Kidney glomerular epithelial cell (primary cell): ENCODE measurements at places on chromosomes 5 and 9.

- no peak for DNase-seq
Observed at GRCh38 chr9:129414377-129414992, 206.4 kb downstream of the C9orf50 start.

DNA sequence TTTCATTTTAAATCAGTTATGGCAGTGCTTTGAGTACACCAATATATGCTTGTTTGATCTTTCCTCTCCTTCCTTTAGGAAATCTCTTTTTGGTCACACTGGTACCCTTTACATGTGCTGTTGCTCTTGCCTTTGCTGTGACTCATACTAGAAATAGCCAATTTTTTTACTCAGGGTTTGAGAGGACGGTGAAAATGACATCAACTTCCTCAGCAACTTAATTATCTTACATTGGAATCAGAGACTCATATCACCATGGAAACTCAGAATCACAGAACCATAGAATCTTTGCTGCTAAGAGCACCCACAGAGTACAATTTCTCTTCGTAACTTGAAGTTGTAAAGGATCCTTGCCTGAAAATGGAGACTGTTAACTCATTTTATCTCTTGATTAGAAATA is 13.8 kb upstream of the ZNF300 start:
- peak; percentile 2 for DNase-seq

DNA sequence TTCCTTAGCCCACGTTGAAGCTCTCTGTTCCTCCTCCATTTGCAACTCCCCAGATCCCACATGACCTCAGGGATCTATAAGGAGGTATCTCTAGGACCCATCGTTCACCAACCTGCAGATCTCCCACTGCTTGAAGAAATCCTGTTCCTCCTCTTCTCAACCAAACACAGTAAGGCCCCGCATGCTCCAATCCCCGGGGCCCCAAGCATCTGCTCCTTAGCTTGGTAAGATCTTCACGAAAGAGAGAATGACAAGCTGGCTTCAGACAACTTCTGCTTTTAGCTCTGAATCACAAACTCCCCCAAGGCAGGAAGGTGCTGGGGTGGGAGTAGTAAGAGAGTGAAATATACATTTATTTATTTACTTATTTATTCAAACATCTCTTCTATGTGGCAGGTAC is 33.0 kb upstream of the ARHGAP26 start:
- DNase-seq: no peak

GRCh38 chr5:37283214-37283820 is 34.1 kb upstream of the CPLANE1 start:
- no peak for DNase-seq

DNA sequence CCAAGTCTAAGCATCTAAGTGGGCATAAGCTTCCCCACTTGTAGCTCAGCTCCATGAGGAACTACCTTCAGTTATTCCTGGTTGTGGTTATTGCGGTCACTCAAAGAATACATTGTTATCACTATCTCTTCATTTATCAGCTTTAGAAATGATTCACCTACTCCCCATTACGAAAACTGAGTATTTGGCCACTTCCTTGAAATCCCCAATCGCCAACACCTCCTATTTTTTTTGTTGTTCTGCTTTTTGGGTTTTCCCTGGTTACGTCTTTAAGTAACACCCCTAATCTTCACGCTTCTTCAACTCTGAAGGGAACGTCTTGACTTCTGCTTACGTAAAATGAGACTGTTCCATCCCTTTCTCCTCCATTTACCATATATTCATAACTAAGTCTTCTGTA is 20.7 kb downstream of the MAPK9 start:
- no peak for DNase-seq

DNA sequence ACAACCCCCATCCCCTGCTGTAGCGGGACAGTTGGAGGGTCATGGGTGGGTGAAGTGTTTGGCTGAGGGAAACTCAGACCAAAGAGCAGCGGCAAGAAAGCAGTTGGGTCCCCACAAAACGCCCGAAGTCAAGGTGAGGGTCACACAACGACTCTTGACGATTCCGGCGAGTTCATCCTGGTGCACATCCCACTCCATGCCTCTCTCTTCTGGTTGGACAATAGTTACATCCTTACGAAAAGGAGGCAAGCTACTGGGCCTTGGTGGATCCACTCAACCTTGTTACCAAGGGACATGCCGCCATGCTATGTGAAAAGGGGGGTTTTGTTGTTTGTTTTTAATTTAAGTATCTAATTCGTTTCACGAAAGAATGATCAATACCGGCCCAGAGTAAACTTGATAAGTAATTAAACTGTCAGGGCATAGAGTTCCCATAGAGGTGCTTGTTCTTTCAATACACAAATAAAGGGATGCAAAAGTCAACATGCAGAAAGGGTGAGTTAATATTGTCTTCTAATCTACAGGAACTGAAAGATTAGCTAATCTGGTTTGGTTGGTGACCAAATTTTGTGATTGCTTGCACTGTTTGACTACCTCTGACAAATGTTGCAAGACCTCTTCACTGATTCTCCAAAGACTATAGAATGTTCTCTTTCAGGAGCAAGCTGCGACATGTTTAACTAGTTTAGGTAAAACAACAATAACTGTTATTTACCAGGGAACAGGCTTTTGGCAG is 732 bp upstream of the SMIM15 start:
- DNase-seq: peak; percentile 41

GRCh38 chr5:55771175-55771655 is 33.4 kb downstream of the DDX4 start:
- DNase-seq: no peak

- peak; percentile 6 for DNase-seq
Observed at GRCh38 chr5:124059200-124059599, 547.2 kb downstream of the CSNK1G3 start.

GRCh38 chr9:71909887-71910649 is 925 bp downstream of the ABHD17B start:
- peak; percentile 23 for DNase-seq

- no peak for DNase-seq
Observed at GRCh38 chr5:178630951-178631350, 4.1 kb upstream of the CLK4 start.

GRCh38 chr5:66993448-66993847 is 203.2 kb downstream of the CD180 start:
- peak; percentile 28 for DNase-seq
